ENCODE measurements at places on chromosomes 13 and 19.
A peak's percentile ranks its signal among the peaks of the same experiment; 100 is the strongest.

DNA sequence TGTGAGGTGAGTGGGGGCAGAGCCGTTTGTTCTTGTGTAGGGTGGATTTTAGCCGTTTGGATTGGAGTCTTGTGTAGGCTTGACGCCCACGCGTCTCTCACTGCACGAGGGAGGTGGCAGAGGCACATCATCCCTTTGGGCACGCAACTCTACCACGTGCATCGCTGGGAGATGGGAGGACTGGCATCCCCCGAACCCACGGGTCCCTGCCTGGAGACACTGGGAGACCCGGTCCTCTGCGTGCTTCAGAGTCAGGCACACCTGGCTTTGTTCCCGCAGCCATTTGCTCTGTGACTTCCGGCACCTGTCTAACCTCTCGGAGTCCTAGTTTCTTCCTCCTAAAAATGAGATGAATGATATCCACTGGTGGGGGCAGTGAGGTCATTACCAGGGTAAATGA, 6.4 kb downstream of the ARHGEF7 start:
- H3K27me3 ChIP-seq, result peaks cover 3% of the 10 kb centered on the region
- no peaks in the 10 kb centered on the region for H3K36me3 ChIP-seq
- H3K4me3 ChIP-seq, result no peak overlapping the region
- peaks cover 12% of the 10 kb centered on the region for H3K4me1 ChIP-seq
- DNase-seq, result no peak

GRCh38 chr13:95641291-95642027, 3.0 kb downstream of the DZIP1 start:
- DNase-seq, result peak; percentile 13
- no peaks in the 10 kb centered on the region for H3K27me3 ChIP-seq
- H3K27ac ChIP-seq, result no peak overlapping the region
- H3K4me3 ChIP-seq, result peak overlapping the region; percentile 73
- peaks cover 26% of the 10 kb centered on the region for H3K4me1 ChIP-seq

DNA sequence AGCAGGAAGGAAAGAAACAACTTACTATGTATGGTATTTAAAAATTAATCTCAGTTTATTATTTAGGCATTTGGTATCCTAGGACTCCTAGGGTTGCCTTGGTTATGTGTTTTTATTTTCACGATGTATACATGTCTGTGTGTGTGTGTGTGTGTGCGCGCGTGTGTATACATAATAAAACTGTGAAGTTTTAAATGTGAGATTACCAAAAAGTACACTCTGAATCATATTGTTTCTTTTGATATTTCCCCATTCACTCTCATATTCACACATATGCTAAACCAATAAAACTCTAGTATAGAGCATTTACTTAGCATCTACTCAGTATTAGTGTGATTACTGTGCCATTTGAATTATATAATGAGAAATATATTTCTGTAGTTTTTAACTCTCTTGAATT, 30.8 kb upstream of the NDFIP2 start:
- H3K27ac ChIP-seq, result no peak overlapping the region
- H3K36me3 ChIP-seq, result no peaks in the 10 kb centered on the region
- H3K4me3 ChIP-seq, result no peak overlapping the region
- H3K4me1 ChIP-seq, result no peaks in the 10 kb centered on the region

GRCh38 chr13:98626298-98626935, 49.5 kb upstream of the STK24 start:
- no peaks in the 10 kb centered on the region for H3K27me3 ChIP-seq
- H3K36me3 ChIP-seq, result no peaks in the 10 kb centered on the region
- H3K4me3 ChIP-seq, result no peak overlapping the region
- DNase-seq, result no peak
- no peaks in the 10 kb centered on the region for H3K4me1 ChIP-seq

GRCh38 chr13:30753030-30753616, 17.8 kb downstream of the ALOX5AP start:
- no peak overlapping the region for H3K4me3 ChIP-seq
- DNase-seq, result no peak
- no peaks in the 10 kb centered on the region for H3K27me3 ChIP-seq
- H3K4me1 ChIP-seq, result peaks cover 18% of the 10 kb centered on the region
- H3K27ac ChIP-seq, result no peak overlapping the region

- no peak for DNase-seq
- H3K27me3 ChIP-seq, result no peaks in the 10 kb centered on the region
- H3K36me3 ChIP-seq, result peaks cover 50% of the 10 kb centered on the region
- H3K27ac ChIP-seq, result no peak overlapping the region
- H3K4me1 ChIP-seq, result peaks cover 3% of the 10 kb centered on the region
Observed at GRCh38 chr19:4445963-4446703, 11.5 kb downstream of the UBXN6 start.

GRCh38 chr19:7897292-7897691, 6.4 kb upstream of the MAP2K7 start:
- no peak overlapping the region for H3K4me3 ChIP-seq
- no peaks in the 10 kb centered on the region for H3K36me3 ChIP-seq
- no peaks in the 10 kb centered on the region for H3K4me1 ChIP-seq
- peaks cover 12% of the 10 kb centered on the region for H3K27me3 ChIP-seq
- DNase-seq, result no peak

GRCh38 chr13:21076253-21076652, 14.9 kb upstream of the LATS2 start:
- H3K27ac ChIP-seq, result no peak overlapping the region
- no peaks in the 10 kb centered on the region for H3K36me3 ChIP-seq
- no peaks in the 10 kb centered on the region for H3K27me3 ChIP-seq
- peaks cover 7% of the 10 kb centered on the region for H3K4me1 ChIP-seq
- DNase-seq, result no peak
- peak overlapping the region; percentile 69 for H3K4me3 ChIP-seq

DNA sequence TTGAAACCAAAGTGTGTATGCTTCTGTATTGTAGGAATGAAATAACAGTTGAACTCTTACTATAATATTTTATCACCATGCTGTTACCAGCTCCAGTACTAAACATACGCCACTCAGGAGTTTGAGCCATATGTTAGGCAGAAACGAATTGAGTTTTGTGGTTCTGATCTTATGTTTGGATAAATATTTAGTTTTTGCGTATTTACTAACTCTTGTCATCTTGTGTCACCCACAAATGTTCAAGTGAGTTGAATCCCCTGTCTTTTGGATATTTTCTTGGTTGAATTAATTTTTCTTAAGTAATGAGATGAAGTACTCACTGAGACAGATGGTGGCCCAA, 1.5 kb downstream of the FNDC3A start:
- no peaks in the 10 kb centered on the region for H3K36me3 ChIP-seq
- peak overlapping the region; percentile 99 for H3K27ac ChIP-seq
- no peaks in the 10 kb centered on the region for H3K27me3 ChIP-seq
- H3K4me3 ChIP-seq, result peak overlapping the region; percentile 95

GRCh38 chr13:78247362-78247761, 328.7 kb upstream of the EDNRB start:
- H3K27me3 ChIP-seq, result no peaks in the 10 kb centered on the region
- H3K4me3 ChIP-seq, result no peak overlapping the region
- no peaks in the 10 kb centered on the region for H3K4me1 ChIP-seq
- H3K27ac ChIP-seq, result no peak overlapping the region
- H3K36me3 ChIP-seq, result no peaks in the 10 kb centered on the region

DNA sequence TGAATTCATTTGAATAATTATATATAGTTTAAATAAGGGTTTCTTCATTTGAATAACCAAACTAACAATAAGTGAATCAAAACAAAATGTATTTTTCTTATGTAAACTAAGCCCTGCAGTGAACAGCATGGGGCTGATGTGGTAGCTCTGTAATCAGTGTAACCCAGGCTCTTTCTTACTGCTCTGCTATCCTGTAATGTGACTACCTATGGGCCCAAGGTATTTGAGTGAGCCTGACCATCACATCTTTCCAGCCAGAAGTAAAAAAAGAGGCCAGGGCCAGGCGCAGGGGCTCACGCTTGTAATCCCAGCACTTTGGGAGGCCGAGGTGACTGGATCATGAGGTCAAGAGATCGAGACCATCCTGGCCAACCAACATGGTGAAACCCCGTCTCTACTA, 494.6 kb downstream of the DCT start:
- no peaks in the 10 kb centered on the region for H3K27me3 ChIP-seq
- no peak for DNase-seq
- no peak overlapping the region for H3K4me3 ChIP-seq
- no peaks in the 10 kb centered on the region for H3K4me1 ChIP-seq
- no peak overlapping the region for H3K27ac ChIP-seq

GRCh38 chr19:17220207-17220758, 5.1 kb downstream of the USE1 start:
- H3K27me3 ChIP-seq, result no peaks in the 10 kb centered on the region
- H3K36me3 ChIP-seq, result peaks cover 39% of the 10 kb centered on the region
- H3K4me1 ChIP-seq, result peaks cover 17% of the 10 kb centered on the region
- no peak overlapping the region for H3K27ac ChIP-seq

DNA sequence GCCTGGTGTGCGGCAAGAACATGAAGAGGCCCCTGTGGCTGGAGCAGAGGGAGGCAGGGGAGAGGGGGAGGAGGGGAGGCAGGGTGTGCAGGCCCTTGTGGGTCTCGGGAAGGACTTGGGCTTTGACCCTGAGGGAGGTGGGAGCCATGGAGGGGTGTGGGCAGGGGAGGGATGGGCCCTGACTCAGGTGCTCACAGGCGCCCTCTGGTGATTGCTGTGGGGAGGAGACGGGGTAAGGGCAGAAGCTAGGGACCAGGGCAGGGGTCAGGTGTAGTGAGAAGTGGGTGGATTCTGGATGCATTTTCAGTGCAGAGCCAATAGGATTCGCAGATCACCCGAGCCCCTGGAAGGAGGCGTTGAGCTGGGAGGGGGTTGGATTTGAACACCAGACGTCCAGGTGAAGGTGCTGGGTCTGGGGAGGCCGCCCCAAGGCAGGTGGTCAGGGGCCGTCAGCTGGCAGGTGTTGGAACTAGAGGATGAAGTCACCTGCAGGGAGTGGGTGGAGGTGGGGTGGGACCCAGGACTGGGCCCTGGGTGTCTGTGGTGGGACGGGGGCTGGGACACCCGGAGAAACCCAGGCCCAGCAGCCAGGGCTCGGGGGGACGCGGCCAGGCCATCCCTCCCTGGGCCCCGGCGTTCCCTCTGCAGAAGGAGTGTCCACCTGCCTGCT, 185.4 kb downstream of the KDM4B start:
- H3K36me3 ChIP-seq, result no peaks in the 10 kb centered on the region
- peak; percentile 34 for DNase-seq
- H3K27ac ChIP-seq, result no peak overlapping the region
- H3K4me3 ChIP-seq, result no peak overlapping the region
- no peaks in the 10 kb centered on the region for H3K27me3 ChIP-seq

GRCh38 chr19:8111376-8111775, 38.0 kb downstream of the FBN3 start:
- H3K4me1 ChIP-seq, result no peaks in the 10 kb centered on the region
- H3K36me3 ChIP-seq, result no peaks in the 10 kb centered on the region
- no peak for DNase-seq
- H3K27me3 ChIP-seq, result no peaks in the 10 kb centered on the region
- no peak overlapping the region for H3K4me3 ChIP-seq

- peak overlapping the region; percentile 83 for H3K4me3 ChIP-seq
- H3K27me3 ChIP-seq, result no peaks in the 10 kb centered on the region
- no peak for DNase-seq
- H3K4me1 ChIP-seq, result peaks cover 74% of the 10 kb centered on the region
- H3K36me3 ChIP-seq, result no peaks in the 10 kb centered on the region
Observed at GRCh38 chr19:40282920-40283319, 2.2 kb downstream of the AKT2 start.

- DNase-seq, result no peak
- peaks cover 88% of the 10 kb centered on the region for H3K4me1 ChIP-seq
- peak overlapping the region; percentile 96 for H3K27ac ChIP-seq
- peaks cover 87% of the 10 kb centered on the region for H3K36me3 ChIP-seq
- H3K27me3 ChIP-seq, result no peaks in the 10 kb centered on the region
Observed at GRCh38 chr19:44754750-44755080, 6.2 kb downstream of the BCL3 start.

GRCh38 chr13:112487127-112487517, 100.8 kb downstream of the TUBGCP3 start:
- no peaks in the 10 kb centered on the region for H3K27me3 ChIP-seq
- H3K4me3 ChIP-seq, result no peak overlapping the region
- H3K4me1 ChIP-seq, result no peaks in the 10 kb centered on the region

GRCh38 chr13:72230131-72230530, 363.1 kb upstream of the DACH1 start:
- H3K27ac ChIP-seq, result no peak overlapping the region
- H3K4me1 ChIP-seq, result no peaks in the 10 kb centered on the region
- H3K27me3 ChIP-seq, result no peaks in the 10 kb centered on the region

DNA sequence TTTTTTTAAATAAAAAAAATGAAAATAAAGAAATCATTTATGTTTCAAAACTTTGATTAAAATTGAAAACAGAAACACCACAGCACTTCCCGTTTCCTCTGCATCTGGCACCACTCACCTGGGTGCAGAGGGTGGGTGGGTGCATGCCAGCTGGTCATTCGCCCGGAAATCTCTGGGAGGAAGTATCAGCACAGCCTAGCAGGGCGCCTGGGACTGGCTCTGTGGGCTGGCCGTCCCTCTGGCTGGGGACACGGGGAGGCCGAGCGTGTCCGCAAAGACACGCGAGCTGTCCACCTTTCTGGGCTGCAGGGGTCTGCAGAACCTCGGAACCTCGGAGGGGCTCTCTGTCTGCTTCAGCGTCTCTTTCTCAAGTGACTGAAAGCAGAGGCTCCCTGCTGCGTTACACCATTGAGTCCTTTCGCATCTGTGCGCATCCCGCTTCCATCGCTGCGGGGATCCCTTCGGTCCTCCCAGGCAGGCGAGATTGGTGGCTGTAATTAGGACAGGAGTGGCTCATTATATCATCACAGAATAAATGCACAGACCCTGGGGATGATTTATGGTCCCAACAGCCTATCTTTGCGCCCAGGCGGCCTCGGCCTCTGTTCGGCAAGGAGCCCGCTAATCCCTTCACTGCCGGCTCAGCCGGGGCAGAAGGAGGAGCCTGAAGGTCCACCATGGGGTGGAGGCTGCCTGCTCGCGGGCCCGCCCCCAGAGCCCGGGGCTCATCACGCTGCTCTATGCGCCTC, 17.2 kb downstream of the CRTC1 start:
- peak; percentile 84 for DNase-seq
- peak overlapping the region; percentile 49 for H3K27ac ChIP-seq
- H3K27me3 ChIP-seq, result no peaks in the 10 kb centered on the region
- H3K4me1 ChIP-seq, result peaks cover 13% of the 10 kb centered on the region
- H3K36me3 ChIP-seq, result no peaks in the 10 kb centered on the region

GRCh38 chr19:6516659-6517291, 14.1 kb upstream of the TNFSF9 start:
- H3K27me3 ChIP-seq, result peaks cover 9% of the 10 kb centered on the region
- peak overlapping the region; percentile 64 for H3K4me3 ChIP-seq
- DNase-seq, result peak; percentile 87
- H3K27ac ChIP-seq, result peak overlapping the region; percentile 46

GRCh38 chr13:73880365-73880764, 253.8 kb downstream of the KLF12 start:
- no peaks in the 10 kb centered on the region for H3K4me1 ChIP-seq
- no peak overlapping the region for H3K27ac ChIP-seq
- no peaks in the 10 kb centered on the region for H3K36me3 ChIP-seq
- H3K4me3 ChIP-seq, result no peak overlapping the region
- no peaks in the 10 kb centered on the region for H3K27me3 ChIP-seq
- DNase-seq, result no peak

DNA sequence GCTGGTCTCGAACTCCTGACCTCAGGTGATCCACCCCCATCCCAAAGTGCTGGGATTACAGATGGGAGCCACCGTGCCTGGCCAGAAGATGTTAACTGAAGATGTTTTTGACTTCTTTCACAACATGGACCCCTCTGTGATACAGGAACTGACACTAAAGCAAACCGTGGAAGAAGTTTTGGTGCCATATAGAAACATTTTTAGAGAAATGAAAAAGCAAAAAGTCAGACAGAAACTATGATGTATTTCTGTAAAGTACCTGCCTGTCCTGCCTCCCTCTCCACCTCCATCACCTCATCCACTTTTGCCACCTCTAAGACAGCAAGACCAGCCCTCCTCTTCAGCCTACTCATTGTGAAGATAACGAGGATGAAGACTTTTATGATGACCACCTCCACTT, 11.3 kb downstream of the FBXO27 start:
- no peak overlapping the region for H3K4me3 ChIP-seq
- DNase-seq, result no peak
- H3K27me3 ChIP-seq, result no peaks in the 10 kb centered on the region
- peaks cover 3% of the 10 kb centered on the region for H3K36me3 ChIP-seq
- no peaks in the 10 kb centered on the region for H3K4me1 ChIP-seq

Measured in heart right ventricle (tissue), 16 donors.